ENCODE measurements at places on chromosomes 6 and 20.
A peak's percentile ranks its signal among the peaks of the same experiment; 100 is the strongest.

DNA sequence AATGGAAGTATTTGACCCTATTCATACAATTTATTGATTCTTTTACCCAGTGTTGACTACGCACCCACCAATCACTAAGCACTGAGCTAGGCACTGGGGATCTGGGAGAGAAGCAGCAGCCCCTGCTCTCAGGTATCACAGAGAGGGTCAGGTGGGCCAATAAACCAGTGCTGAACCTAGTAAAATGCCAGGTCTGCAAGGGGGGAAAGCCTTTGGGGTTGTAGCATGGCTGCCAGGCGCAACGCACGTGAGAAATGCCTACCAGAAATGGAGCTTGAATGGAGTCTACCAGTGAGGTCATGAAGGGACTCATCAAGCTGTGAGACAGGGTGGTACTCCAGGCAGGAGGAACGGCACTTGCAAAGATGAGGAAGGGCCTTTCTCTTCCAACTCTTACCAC, 313.6 kb downstream of the GMDS start:
- no peak for DNase-seq

DNA sequence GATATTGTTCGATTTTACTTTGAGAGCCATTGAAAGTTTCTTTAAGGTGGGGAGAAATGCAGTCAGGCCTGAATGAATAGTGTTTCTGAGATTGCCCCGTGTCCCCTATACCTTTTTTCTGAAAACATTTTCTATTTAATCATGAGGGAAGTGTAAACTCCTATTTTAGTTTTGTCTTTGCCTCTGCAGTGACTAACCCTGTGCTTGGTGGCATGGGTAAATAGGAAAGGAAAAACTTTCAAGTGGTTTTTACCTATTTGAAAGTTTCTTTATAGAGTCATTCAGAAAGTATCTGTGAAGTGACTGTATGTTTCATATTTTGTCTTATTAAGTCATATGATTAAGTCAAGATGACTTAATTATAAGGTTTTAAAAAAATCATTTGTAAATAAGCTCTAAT, 14.5 kb downstream of the SNRNP48 start:
- no peak for DNase-seq

GRCh38 chr20:59453759-59454560, 150.4 kb upstream of the PHACTR3 start:
- no peak for DNase-seq

GRCh38 chr6:15947436-15947835, 181.4 kb upstream of the MYLIP start:
- DNase-seq = no peak

GRCh38 chr6:158803733-158804143, 15.4 kb downstream of the EZR start:
- DNase-seq = peak; percentile 69

GRCh38 chr20:35954907-35955251, 577 bp upstream of the SCAND1 start:
- peak; percentile 70 for DNase-seq

DNA sequence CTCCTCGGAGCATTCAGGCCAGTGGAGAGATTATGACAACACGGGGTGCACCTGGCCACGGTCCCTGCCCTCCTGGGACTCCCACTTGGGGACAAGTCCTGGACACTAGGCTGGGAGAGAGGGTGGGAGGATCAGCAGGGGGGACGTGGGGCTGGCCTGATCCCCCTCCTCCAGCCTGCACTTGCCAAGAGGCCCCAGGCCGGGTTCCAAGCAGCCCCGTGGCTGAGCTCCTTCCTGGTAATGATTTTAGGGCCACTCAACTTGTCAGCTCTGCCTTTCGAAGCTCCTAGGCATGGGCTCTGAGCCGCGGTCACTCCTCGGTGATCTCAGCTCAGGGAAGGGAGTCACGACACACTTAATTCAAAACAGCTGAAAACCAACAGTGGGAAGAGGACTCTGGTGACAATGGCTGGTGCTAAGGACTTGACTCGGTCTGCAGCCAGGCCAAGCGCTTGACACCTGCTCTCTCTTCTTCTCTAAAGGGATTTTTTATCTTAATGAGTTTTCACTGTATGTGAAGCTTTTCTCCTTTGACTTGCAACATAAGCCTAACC, 161.7 kb downstream of the BMP7 start:
- no peak for DNase-seq

- no peak for DNase-seq
Observed at GRCh38 chr6:154448448-154449096, 61.9 kb downstream of the CNKSR3 start.

DNA sequence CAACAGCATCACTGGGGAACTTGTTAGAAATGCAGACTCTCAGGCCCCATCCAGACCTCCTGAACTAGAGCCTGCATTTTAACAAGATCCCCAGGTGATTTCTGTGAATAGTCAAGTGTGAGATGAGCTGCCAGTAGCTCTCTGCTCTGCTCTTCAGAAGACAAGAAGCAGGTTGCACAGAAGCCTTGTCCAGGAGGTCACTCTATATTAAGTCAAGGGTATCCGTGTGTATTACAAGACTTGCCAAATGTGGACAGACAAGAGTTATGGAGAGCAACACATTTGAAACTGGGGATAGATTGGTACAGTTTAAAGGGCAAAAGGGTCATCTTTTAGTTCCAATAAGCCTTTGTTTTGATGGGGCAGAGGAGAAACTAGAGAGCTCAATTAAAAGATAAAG, 23.2 kb upstream of the RIN2 start:
- DNase-seq = no peak

GRCh38 chr6:108167449-108168089, 1.7 kb downstream of the NR2E1 start:
- DNase-seq = peak; percentile 12

DNA sequence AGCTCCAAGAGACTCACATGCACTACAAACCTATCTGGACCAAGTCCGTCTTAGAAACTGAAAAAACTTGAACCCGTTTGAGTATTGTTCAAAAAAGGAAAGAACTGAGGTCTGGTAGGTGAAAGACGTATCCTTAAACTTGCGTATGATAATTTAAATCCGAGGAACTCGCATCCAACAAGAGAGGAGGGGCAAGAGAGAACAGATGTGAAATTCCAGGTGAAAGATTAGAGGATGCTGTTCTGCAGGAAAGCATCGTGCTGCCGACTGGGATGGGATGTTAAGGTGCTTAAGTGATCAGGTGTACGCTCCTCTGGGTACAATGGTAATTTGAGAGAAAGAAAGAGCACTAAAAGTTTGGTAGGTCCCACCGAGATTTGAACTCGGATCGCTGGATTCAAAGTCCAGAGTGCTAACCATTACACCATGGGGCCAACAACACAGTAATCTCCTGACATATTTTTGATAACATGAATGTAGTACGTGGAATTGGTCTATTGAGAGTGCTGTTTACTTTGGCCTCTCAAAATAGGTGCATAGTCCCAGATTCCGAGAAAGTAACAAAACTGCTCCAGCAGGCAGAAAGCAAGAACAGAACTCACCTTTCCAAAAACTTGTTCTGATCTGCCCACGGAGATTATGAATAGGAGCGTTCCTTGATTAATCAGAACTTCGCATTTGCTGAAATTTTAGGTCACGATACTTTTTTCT, 53.5 kb upstream of the BTN3A2 start:
- peak; percentile 76 for DNase-seq

- DNase-seq = no peak
Observed at GRCh38 chr20:17504898-17505635, 26.1 kb downstream of the BFSP1 start.

DNA sequence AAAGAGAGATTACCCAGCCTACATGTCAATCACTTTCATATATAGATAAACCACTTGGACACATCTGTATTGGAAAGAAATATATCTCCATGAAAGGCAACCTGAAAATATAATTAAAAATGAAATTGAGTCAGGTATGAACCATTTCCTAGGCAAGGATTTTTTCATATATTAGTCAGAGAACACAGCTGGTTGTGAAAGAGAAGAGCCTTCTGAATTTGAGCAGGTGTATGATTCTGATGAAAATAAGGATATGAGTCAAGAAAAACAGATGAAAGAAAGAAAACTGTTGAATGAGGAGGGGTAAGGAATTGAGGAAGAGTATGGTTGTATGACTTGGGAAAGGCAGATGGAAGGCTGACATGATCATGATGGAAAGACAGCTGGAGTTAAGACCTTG, 441.1 kb downstream of the HAO1 start:
- no peak for DNase-seq

DNA sequence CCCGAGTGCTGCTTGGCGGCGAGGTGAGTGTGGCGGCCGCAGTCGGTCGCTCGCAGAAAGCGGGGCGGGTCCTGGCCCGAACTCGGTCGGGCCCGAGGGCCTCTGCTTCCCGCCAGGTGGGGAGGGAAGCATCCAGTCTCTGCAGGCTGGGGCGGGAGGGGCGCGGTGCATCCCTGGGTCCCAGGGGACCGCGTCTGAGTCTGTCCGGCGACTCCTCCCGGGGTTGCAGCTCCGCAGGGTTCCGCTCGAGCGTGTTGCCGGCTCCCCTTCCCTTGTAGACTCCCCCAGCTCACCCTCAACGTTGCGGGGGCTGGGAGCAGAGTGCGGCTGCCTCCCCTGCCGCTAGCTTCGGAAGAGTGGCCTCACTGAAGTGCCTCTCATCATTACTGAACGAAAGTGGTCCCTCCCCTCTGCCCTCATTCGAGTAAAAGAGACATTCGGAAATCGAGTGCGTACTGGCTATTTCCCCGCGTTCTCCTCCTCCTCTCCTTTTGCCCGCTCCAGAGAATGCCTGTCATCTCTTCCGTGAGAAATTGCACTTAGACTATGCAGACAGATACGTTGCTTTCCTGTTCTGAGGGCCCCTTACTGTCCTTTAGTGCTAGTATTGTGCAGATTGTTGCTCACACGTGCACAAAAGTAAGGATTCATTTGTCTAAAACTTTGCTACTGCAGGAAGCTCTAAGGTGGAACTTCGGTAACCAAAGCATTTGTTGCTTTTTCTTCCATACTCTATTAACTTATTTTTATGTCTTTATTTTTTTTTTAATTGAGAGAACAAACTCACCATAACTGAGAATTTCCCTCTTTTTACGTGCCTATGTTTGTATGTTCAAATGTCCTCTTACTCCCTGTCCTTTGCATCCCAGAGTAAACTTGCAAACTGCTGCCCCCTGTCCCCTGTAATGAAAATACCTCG, 751 bp downstream of the MAP3K4 start:
- DNase-seq = peak; percentile 60

DNA sequence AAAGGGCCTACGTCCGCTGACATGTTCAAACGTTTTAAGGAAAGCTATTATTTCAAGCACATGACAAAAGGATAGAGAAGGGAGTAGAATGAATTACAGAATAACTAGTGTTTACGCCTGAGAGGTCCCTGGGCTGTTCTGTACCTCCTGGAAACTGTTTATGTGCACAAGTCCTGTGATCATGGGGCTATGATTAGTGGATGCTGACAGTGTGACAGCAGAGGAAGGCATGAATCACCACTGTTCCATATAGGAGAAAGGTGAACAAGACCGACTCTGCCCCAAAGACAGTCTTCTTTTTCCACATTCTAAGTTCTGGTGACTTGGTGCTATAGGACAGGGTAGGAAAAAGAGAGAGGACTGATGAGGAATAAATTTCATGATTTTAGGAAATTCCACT, 249.2 kb upstream of the PRDM1 start:
- DNase-seq = no peak

- no peak for DNase-seq
Observed at GRCh38 chr20:62671765-62672164, 29.5 kb downstream of the SLCO4A1 start.

GRCh38 chr6:6393069-6393529, 72.6 kb upstream of the F13A1 start:
- no peak for DNase-seq

DNA sequence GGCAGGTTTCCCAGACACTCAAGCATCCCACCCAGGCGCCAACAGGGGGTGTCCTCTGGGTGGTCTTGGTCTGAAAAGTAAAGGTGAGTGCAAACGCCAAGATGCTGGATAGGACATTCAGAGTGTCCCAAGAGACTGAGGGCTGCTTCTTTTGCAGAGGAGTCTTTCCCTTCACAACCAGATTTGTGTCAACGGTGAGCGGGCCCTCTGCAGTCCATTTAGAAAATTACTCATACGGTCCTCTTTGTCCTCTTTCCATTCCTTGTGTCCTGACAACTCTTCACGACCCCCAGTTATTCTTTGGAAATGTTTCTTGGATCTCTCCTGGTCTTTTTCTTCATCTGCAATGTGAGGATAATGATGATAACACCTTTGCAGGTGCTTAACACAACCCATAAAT, 257.8 kb downstream of the CDC5L start:
- peak; percentile 13 for DNase-seq

GRCh38 chr20:42197599-42197998, 579.4 kb upstream of the CHD6 start:
- DNase-seq = no peak

- DNase-seq = no peak
Observed at GRCh38 chr6:112717856-112718255, 370.7 kb downstream of the RFPL4B start.

- DNase-seq = no peak
Observed at GRCh38 chr6:11018225-11018624, 25.9 kb downstream of the ELOVL2 start.

DNA sequence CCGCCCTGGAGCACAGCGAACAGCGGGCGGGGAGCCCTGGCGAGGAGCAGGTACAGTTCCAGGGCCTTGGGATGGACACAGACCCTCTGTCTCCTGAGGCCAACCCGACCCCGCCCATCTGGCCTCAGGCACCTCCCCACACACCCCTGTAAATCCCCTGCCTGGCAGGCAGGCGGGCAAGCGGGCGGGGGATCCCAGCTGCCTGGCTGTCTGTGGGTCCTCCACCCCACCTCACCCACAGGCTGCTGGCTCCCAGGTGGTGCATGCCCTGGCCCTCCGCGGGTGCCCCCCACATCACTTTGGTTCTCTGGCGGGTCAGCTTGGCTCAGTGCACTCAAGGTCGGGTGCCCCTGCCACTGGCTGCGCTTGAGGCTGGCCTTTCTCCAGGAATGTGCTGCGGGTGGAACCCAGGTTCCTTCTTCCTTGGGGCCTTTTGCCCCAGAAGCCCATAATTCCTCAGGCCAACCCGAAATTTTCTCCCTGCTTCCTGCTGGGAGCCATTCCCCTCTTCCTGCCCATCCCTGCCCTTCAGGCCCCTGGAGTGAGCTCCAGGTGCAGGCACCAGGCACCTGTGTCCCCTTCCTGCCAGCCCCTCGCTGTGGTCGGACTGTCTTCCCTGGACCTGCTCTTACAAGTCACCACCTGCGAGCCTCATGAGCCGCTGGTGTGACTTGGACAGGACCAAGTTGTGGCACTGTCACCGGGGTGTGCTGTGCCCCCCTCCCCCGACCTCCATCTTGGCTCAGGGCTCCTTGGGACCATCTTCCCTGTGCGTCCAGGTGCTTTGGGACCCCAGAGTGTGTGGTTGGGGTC, 5.3 kb upstream of the TNFRSF6B start:
- no peak for DNase-seq

DNA sequence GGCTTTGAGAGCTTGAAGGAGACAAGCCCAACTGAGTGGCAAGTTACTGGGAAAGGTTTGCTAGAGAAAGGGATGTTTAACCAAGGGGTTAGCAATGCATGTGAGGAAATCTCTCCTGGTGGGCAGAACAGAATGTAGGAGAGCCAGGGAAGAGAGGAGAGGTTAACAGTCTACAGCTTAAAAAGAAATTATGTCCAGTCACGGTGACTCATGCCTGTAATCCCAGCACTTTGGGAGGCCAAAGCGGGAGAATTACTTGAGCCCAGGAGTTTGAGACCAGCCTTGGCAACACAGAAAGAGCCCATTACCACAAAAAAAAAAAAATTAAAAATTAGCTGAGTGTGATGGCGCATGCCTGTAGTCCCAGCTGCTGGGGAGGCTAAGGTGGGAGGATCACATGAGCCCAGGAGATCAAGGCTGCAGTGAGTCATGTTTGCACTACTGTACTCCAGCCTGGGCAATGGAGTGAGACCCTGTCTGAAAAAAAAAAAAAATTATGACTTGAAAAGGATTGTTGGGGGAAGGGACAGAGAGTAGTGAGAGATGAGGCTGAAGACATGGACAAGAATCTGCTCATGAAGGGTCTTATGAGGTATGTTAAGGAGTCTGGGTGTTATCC, 264.9 kb downstream of the TBC1D7 start:
- no peak for DNase-seq

Measured in activated CD8-positive, alpha-beta T cell treated with anti-CD3 and anti-CD28 coated beads for 36 hours (primary cell).